ENCODE measurements at places on chromosomes 2 and 18.

DNA sequence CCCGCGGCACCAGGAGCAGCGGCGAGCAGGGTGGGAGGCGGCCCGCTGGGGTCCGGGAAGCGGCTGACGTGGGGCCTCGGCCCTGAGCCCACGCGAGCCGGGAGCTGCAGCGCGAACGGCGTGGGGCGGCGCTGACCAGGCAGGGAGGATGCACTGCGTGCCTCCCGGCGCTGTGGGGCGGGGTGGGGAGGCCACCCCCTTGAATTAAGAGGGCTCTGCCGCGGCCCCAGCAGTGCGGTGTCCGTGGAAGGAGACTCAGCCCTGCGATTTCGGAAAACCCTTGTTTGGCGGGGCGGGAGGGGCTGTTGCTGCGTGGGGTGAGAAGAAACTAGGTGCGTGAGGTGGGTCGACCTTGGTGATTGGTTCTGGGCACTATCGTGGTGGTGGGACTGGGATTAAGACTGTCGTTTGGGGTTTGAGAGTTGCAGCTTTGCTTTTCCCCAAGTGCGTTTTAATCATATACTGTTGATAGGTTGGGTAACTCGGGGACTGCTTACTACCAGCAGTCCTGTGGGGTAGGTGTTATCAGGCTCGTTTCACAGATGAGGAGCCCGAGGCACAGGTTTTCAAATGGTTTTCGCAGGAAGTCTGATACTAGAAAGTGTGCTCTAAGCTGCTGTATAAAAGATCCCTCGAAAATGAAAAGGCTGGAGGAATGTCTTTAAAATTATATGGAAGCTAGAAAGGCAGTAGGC is 722 bp downstream of the ACSL3 start:
- DNase-seq: peak; percentile 30

- peak; percentile 82 for DNase-seq
Measured at GRCh38 chr2:8312861-8313830, 368.7 kb upstream of the ID2 start.

DNA sequence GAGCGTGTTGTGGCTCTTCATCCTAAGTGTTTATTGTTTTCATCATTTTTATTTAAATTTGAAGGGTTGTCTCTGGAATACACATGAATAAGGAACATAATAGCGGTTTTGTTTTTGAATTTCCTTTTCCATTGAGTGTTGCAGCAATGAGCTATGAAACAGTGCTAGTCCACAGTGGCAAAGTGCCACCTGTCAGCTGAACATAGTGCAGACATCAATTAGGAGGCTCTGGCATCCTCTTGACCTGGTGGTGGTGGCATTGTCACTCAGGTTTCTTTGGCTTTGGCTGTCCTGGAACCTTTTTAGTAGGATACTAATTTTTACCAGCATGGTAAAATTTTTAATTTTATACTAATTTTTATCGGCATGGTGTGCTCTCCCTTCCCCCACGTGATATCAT is 63.2 kb downstream of the UGGT1 start:
- no peak for DNase-seq

DNA sequence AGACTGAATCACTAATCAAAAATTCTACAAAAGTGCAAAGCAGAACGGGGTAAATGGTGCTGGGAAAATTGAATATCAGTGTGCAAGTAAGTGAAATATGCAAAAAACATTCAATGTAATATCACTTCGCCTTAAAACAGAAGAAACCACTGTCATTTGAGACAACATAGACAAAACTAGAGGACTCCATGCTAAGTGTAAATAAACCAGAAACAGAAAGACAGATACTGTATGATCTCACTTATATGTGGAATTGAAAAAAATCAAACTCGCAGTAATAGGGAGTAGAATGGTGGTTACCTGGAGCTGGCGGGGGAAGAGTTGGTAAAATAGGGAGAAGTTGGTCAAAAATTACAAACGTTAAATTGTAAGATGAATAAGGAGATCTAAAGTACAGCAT is 1420.0 kb upstream of the CDH2 start:
- no peak for DNase-seq

DNA sequence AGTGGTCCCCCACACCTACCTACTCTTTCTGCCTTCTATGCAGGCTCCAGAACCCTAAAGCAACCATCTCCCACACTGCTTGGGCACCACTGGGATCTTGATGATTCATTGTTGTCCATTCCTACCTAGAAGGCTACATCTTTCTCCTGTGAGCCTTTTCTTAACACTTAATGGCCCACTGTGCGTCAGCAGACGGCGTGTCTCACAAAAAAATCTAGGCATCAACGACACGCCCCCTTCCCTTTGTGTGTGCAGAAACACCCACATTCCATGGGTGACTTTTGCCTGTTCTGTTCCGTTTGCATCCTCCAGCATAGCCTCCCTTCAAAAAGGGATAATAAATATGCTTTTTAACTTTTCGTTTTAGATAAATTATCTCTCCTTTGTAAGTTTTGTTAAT is 99.7 kb upstream of the CYRIA start:
- DNase-seq: no peak

GRCh38 chr18:551404-552061 is 28.6 kb upstream of the CETN1 start:
- no peak for DNase-seq

- DNase-seq: no peak
Measured at GRCh38 chr18:49847524-49847923, 34.2 kb upstream of the ACAA2 start.

DNA sequence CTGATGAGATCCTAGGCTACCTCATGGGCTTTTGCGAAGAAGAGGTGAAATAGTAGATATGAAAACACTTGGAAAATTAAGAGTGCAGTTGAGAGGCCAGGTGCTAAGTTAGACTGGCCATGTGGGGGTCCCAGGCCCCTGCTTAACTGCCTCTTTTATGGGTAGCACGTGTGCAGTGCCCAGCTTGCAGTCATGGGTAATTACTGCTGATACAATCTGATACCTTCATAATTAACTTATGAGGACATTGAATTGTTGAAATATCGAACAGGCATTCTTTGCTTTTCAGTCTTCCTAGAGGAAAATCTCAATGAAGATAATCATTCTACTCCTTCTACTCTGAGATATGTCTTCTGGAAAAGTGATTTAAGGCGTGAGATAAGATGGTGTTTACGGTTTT is 11.6 kb downstream of the TRAF3IP1 start:
- DNase-seq: no peak

GRCh38 chr2:66753257-66753656 is 318.3 kb downstream of the MEIS1 start:
- no peak for DNase-seq

DNA sequence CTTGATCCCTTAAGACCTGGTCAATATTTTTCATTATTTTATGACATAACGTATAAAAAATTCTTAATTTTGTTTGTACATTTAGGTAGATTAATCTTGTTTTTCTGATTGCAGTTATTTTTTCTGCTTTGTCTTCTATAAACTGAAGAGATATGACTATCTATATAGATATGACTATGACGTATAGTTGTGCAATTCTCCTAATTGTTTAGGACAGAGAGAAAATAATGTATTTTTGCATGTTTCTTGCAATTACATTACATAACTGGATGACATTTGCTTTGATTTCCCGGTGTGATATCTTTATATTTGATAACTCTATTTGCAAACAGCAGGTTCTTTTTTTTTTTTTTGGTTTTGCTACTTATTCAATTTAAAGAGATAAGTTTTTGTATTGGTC is 310.2 kb upstream of the REG3G start:
- no peak for DNase-seq

GRCh38 chr18:75154997-75155396 is 53.9 kb downstream of the PTGR3 start:
- no peak for DNase-seq

Measured in WERI-Rb-1 (cell line).